ENCODE measurements at places on chromosomes 7 and 10.

- H3K4me3 ChIP-seq, result no peak overlapping the region
- no peaks in the 10 kb centered on the region for H3K36me3 ChIP-seq
- no peak for DNase-seq
- no peak overlapping the region for H3K27ac ChIP-seq
- H3K27me3 ChIP-seq, result peaks cover 32% of the 10 kb centered on the region
- no peaks in the 10 kb centered on the region for H3K4me1 ChIP-seq
Observed at GRCh38 chr7:157685430-157686284, 348.9 kb downstream of the DNAJB6 start.

DNA sequence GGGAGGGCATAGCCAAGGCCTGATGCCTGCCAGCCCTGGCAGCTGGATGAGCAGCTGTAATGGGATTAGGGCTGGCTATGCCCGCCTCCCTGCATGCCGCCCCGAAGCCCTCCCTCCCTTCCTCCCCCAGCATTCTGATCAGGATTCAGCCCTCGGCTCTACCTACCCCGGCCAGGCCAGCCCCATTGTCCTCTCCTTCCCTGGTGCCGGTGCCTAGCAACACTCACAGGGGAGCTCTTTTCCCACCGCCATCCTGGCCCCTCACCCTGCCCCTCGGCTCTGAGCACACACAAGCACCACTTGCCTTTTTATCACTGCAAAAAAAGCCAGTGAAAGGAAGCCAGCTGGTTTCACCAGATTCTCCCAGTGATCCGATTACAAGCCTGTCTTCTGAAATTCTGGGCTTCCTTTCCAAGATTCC is 9.0 kb upstream of the ADCYAP1R1 start:
- DNase-seq, result no peak
- H3K27me3 ChIP-seq, result peaks cover 66% of the 10 kb centered on the region
- H3K36me3 ChIP-seq, result no peaks in the 10 kb centered on the region

DNA sequence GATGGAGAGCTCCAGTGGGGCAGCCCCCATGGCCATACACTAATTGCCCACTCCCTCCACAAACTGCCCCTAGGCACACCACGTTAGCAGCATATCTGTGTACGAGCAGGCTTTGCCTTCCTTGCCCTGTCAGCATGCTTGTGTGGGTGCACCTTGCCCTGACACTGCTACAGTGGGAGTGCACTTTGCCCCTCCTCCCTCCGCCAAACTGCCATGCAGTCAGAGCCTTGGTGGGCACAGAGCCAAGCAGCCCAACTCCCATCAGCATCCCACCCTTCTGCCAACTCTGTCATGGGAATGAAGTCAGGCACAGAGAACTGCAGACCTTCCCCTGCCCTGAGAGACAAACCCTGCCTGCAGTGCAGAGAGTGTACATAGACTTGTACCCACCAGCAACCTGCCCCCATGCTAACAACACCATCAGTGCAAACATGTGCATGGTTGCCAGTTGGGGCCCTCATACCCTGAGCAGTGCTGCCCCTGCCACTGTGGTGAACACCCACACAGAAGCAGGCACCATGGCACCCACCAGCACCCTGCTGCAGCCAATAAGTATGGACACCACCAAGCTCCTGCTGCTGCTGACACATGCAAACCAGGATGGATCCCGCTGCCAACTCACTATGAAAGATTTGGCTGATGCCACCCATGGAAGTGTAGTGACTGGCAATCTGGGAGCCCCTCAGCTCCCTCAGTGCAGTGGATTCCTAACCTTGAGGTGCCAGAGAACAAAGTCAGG is 1197.7 kb upstream of the CELF2 start:
- H3K36me3 ChIP-seq, result no peaks in the 10 kb centered on the region
- H3K27ac ChIP-seq, result no peak overlapping the region
- H3K27me3 ChIP-seq, result no peaks in the 10 kb centered on the region
- no peak for DNase-seq
- no peaks in the 10 kb centered on the region for H3K4me1 ChIP-seq

GRCh38 chr10:15609246-15609645 is 110.5 kb downstream of the ITGA8 start:
- H3K27me3 ChIP-seq, result peaks cover 90% of the 10 kb centered on the region
- no peak overlapping the region for H3K27ac ChIP-seq
- no peaks in the 10 kb centered on the region for H3K4me1 ChIP-seq
- peaks cover 6% of the 10 kb centered on the region for H3K36me3 ChIP-seq
- no peak for DNase-seq
- H3K4me3 ChIP-seq, result no peak overlapping the region

GRCh38 chr7:55212838-55213237 is 152.3 kb upstream of the LANCL2 start:
- H3K36me3 ChIP-seq, result peaks cover 28% of the 10 kb centered on the region
- DNase-seq, result no peak
- H3K4me1 ChIP-seq, result no peaks in the 10 kb centered on the region
- no peak overlapping the region for H3K4me3 ChIP-seq
- H3K27me3 ChIP-seq, result no peaks in the 10 kb centered on the region
